ENCODE measurements at places on chromosomes 11 and 22. TPM values are rescaled to one million over a fixed set of nuclear protein-coding genes. Genes with fewer than 3 reads are reported as not detected.
A peak's percentile ranks its signal among the peaks of the same experiment; 100 is the strongest.

CHADL gene
- 12.9 TPM for total RNA-seq

- H3K36me3 ChIP-seq, result peaks cover 24% of the 10 kb centered on the region
- no peak for DNase-seq
- H3K4me3 ChIP-seq, result no peak overlapping the region
- no peaks in the 10 kb centered on the region for H3K27me3 ChIP-seq
- no peaks in the 10 kb centered on the region for H3K4me1 ChIP-seq
Observed at GRCh38 chr11:93493252-93493897, 49.8 kb downstream of the SMCO4 start.

DNA sequence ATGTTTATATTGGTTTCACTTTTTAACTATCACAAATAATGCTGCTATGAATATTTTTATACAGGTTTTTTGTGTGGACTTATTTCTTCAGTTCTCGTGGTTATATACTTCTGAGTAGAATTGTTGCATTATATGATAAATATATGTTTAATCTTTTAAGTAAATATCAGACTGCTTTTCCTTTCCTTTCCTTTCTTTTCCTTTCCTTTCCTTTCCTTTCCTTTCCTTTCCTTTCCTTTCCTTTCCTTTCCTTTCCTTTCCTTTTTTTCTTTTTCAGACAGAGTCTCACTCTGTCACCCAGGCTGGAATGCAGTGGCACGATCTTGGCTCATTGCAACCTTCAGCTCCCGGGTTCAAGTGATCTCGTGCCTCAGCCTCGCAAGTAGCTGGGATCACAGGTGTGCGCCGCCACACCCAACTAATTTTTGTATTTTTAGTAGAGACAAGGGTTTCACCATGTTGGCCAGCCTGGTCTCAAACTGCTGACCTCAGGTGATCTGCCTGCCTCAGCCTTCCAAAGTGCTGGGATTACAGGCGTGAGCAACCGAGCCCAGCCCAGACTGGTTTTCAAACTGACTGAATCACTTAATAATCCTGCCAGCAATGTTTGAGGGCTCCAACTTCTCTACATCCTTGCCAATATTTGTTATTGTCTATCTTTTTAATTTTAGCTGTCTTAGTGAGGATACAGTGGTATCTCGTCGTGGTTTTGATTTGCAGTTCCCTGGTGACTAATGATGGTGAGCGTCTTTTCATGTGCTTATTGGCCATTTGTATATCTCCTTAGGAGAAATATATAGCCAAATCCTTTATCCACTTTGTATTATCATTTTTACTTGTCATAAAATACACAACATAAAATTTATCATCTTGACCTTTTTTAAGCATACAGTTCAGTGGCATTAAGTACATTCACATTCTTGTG lies 21.9 kb downstream of the HTR3B start:
- peaks cover 10% of the 10 kb centered on the region for H3K27me3 ChIP-seq
- no peaks in the 10 kb centered on the region for H3K4me1 ChIP-seq
- no peak overlapping the region for H3K4me3 ChIP-seq
- H3K27ac ChIP-seq, result no peak overlapping the region
- DNase-seq, result no peak
- H3K36me3 ChIP-seq, result no peaks in the 10 kb centered on the region

DNA sequence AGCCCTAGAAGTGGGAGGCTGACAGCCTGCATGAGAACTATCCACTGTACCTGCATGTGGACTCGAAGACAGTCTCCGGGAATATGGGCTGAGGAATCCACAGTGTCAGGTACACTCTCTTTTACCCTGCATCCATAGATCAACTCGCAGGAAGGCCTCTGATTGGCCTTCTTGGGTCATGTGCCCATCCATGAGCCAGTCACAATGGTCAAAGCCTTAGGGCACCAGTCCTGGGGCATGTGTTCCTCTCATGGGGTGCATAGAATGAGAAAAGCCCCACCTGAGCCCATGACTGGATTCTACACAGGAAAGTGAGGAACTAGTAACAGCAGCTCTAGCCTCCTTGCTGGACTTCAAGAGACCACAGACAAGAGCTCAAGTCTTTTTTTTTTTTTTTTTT lies 10.6 kb downstream of the ART1 start:
- H3K36me3 ChIP-seq, result no peaks in the 10 kb centered on the region
- H3K4me1 ChIP-seq, result no peaks in the 10 kb centered on the region
- no peak for DNase-seq
- H3K27ac ChIP-seq, result no peak overlapping the region
- H3K27me3 ChIP-seq, result peaks cover 10% of the 10 kb centered on the region
- no peak overlapping the region for H3K4me3 ChIP-seq

- H3K27ac ChIP-seq, result peak within 1 kb of the TSS; percentile 93
- H3K27me3 ChIP-seq, result no peaks in the 10 kb centered on the region
- DNase-seq, result peak; percentile 80
- H3K36me3 ChIP-seq, result no peaks in the 10 kb centered on the region
- peak within 1 kb of the TSS; percentile 64 for H3K4me3 ChIP-seq
Observed at GRCh38 chr22:20981787-20982562, at the start of gene LZTR1. TSS of gene LZTR1 (plus strand) at chr22:20982297. CDS start at chr22:20982372, 75 bp downstream.
